ENCODE measurements at places on chromosomes 13 and 19.
A peak's percentile ranks its signal among the peaks of the same experiment; 100 is the strongest.

DNA sequence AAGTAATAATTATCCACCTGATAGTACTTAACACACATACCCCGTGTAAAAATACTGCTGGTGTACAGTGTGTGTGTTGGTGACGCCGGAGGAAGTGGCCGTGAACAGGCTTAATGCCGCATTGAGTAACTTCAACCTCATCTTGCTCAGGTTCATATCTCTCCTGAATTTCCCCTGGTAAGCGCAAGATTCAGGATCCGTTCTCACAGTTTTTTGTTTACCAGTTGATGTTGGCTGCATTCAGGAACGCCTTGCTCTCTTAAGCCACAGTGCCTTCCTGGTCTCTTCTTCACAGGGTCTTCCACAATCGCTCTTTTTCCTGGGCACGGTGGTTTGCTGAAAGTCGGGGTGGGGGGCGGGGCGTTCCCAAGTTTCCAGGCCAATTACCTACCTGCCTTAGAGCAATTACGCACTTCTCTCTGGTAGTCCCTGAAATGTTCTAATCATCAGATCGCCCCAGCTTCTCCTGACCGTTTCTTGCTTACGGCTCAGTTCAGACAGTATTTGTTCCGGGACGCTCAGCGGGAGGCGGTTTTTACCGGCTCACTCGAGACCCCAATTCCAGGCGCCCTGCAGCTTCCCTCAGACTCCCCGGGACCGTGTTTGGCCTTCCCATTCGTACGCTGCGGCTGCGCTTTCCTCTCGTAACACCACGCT is 706 bp upstream of the DNAJC3 start:
- ATAC-seq: no peak

DNA sequence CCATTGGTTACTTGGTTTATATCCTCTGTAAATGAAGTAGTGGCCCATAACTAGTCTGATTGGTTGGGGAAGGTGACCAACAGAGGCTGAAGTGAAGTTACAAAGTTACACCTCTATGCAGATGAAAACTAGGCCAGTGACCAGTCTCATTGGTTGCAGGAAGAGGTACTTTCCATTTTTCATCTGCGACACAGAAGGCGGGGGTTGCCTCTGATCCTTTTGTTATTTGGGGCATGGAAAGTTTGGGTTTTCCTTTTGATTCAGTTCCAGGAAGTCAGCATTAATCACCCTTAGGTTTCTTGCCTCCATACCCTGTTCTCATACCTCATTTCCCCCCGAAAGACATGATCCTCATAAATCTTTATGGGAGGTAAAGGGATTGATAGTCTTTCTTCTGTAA is 20.2 kb downstream of the ZNF544 start:
- no peak for ATAC-seq

DNA sequence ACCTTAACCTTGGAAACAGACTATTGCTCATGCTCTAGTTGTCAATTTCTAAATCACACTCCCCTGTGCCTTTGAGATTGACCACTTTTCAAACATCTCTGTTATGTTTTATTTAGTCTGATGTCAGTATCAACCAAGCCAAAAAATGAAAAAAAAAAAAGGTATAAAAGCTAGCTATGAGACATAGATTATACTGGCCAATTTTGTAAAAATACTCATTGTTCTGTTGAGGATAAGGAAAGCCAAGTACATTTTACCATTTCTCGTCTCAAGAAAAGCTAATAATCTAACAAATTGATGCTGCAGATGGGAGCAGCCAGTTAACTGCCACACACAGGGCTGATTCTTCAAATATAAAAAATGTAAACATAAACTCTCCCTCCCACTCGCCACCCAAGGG is 572.6 kb upstream of the KLF12 start:
- ATAC-seq: no peak

DNA sequence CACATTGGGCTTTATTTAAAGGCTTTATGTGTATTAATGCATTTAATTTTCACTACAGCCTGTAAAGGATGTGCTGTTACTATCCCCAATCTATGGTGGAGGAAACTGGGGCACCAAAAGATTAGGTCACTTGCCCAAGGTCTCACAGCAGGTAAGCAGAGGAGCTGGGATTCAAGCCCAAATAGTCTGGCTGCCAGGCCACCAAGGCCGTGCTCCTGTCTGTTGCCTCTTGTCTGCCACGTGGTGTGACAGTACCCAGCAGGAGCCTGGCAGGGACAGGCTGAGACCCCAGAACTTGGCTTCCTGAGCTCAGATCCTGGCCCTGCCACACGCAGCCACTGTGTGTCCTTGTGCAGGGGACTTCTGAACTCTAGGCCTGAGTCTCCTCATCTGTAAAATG is 4.5 kb downstream of the NTN5 start:
- ATAC-seq: no peak

DNA sequence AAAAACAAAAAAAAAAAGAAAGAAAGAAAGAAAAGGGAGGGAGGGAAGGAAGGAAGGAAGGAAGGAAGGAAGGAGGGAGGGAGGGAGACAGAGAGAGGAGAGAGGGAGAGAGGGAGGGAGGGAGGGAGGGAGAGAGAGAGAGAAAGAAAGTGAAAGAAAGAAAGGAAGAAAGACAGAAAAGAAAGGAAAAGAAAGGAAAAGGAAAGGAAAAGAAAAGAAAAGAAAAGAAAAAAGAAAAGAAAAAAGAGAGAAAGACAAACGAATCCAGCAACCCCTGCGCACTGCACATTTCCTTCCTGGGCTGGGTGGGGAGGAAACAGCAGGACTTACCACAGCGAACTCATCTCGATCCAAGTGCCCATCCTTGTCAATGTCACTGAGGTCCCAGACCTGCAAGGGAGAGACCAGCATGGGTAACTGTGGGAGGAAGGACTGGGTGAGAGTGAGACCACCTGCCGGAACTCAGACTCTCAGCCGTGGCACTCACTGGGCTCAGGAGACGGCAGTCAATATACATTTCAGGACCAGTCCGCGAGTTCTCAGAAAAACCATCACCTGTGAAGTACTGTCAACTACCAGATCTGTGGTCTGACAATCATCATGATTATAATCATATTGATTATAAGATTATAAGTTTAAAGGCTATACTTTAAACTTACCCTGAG is 43.3 kb downstream of the EPS15L1 start:
- ATAC-seq: no peak

- peak; percentile 99 for ATAC-seq
Observed at GRCh38 chr19:21568816-21569493, 63.6 kb downstream of the ZNF429 start.

DNA sequence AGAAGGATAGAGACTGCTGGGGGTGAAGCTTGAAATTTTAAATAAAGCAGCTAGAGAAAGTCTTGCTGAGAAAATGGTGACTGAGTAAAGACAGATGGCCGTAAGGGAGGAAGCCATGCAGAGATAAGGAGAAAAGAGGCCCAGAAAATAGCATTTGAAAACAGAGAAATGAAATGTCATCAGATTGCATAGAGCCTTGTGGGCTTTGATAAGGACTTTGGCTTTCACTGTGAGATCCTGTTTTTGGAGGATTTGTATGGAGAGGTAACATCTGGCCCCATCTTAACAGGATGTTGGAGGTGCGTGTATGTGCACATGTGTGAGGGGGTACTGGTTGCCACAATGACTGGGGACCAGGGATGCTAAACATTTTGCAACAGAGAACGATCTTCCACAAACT is 19.5 kb upstream of the ATP8A2 start:
- no peak for ATAC-seq

DNA sequence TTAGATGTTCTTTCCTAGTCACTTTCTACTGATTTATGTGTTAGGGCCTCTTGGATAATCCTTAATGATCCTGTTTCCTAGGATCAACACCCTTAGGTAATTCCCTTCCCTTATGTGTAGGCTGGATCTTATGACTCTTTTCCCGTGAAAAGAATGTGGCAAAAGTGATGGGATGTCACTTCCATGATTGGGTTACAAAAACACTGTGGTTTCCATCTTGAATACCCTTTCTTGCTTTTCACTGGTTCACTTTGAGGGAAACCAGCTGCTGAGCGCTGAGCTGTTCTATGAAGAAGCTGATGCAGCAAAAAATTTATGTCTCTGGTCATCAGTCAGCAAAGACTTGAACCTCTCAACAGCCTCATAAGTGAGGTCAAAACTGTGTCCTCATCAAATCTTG is 609.4 kb downstream of the OLFM4 start:
- ATAC-seq: no peak

DNA sequence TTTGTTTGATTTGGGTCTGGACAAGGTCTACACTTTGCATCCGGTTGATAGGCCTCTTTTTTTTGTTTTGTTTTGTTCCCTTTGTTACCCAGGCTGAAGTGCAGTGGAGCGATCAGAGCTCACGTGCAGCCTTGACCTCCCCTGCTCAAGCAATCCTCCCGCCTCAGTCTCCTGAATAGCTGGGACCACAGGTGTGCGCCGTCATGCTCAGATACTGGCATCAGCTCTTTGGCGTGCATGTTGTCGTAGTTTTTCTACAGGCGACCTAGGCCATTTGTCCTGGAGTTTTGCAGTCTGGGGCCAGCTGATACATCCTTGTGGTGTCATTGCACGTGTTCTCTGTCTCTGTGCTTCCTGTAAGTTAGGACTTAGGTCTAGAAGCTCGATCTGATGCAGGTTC is 16.3 kb downstream of the PAK4 start:
- ATAC-seq: no peak

DNA sequence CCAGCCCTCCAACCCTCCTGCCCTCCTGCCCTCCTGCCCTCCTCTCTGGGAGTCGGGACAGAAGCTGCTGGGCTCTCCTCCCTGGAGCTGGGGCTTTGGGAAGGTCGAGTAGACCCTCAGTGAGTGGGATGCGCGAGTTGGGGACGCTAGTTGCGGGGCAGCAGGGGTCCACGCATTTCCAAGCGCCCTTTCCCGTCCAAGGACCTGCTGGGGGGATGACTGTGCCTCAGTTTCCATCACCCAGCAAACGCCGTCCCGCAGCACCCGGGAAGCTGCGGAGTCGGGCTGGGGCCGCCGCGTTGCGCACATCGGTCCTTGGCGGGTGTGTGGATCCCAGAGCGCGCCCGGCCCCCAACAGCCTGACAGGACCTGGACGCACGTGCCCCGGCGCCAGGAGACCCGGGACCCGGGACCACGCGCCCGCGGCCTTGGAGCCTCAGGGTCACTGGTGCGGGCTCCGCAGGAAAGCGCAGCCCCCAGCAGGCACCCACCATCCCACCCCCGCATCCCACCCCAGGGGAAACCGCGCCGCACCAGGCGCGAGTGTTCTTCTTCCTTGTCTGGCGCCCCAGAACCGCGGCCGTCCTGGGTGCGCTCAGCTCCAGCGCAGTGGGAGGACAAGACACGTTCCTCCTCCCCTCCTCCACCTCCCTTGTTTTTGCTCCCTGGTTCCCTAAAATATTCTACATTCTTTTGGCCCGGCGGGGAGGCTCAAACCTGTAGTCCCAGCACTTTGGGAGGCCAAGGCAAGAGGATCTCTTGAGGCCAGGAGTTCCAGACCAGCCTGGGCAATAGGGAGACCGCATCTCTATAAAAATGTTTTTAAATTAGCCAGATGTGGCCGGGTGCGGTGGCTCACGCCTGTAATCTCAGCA is 9.2 kb downstream of the ONECUT3 start:
- ATAC-seq: no peak

- no peak for ATAC-seq
Observed at GRCh38 chr13:32893176-32893575, 123.0 kb upstream of the KL start.

DNA sequence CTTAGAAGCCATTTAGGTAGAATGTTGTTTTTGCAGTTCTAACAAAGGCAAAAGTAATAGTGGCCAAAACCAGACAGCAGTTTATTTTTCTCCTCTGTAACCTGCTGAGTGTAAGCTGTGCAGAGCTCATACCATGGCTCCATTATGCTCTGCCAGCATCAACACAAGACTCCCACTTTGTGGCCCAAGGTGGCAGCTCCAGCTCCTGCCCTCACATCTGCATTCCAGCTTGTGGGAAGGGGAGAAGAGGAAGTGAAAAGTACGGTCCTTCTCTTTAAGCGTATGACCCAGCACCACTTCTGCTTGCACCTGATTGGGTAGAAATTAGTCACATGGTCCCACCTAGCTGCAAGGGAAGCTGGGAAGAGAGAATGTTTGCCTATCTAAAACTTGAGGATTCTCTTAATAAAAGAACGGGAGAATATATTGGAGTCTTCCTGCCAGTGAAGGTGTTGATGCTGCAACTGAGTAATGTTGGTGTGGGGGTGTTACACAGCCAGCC is 19.2 kb downstream of the ADGRE1 start:
- ATAC-seq: no peak

- peak; percentile 83 for ATAC-seq
Observed at GRCh38 chr19:18865973-18866799, 29.8 kb downstream of the CERS1 start.

GRCh38 chr13:112711528-112712265 is 21.9 kb downstream of the ATP11A start:
- ATAC-seq: peak; percentile 96

- ATAC-seq: peak; percentile 63
Observed at GRCh38 chr13:45332036-45332830, 8.8 kb downstream of the TPT1 start.

GRCh38 chr13:79908381-79908780 is 427.4 kb downstream of the NDFIP2 start:
- ATAC-seq: no peak

DNA sequence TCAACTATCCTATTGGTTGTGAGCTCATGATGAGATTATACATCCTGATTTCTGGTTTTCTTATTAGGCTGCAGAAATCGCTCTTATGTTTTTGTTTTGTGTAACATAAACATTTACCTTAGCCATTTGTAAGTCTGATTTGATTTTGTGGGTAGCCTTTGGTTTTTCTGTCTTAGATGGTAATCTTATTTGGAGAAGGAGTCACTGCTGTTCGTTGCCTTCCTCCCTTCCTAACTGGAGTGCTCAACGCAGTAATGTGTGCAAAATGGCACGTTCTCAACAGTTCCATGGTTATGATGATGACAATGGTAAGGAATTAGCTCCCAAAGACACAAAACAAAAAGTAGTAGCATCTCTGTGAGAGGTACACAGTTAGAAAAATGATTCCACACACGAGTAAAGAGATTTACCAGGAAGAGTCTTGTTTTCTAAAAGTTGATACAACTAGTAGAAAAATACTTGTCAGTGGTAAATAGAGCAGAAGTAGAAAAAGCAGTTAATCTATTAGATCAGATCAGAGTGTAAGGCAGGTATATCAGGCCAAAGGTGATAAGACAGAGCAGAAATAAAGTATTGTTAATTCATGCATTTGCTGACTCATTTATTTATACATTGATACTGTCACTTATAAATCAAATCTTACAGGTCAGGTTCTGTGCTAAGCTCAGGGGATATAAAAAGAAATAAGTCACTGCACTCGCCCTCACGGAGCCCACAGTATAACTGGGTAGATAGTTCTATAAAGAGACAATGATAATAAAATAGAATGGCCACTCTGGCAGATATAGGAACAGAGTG is 270.0 kb downstream of the NALCN start:
- ATAC-seq: no peak

- peak; percentile 11 for ATAC-seq
Observed at GRCh38 chr13:19050901-19051300, 130.7 kb downstream of the TUBA3C start.

- peak; percentile 53 for ATAC-seq
Observed at GRCh38 chr19:10270180-10270615, 722 bp upstream of the ICAM1 start.

DNA sequence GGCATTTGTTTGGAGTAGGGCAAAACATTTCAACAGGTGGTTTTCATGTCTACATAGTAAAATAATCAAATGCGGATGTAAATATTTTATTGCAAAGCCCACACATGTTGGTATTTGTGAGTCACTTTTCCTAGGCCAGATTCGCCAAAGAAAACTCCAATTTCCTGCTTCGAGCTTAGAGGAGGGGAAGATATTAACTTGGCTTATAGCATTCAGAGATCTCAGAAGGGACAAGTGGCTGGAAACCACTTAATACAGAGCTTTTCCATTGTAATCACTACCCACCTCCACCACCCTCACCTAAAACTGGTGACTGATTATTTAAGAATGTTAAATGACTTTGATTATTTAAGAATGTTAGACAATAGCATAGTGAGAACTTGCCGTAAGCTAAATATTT is 530.6 kb upstream of the SPRY2 start:
- no peak for ATAC-seq

- peak; percentile 34 for ATAC-seq
Observed at GRCh38 chr19:1069009-1069779, 2.2 kb downstream of the ARHGAP45 start.
